ENCODE measurements at places on chromosomes 2 and 18.

DNA sequence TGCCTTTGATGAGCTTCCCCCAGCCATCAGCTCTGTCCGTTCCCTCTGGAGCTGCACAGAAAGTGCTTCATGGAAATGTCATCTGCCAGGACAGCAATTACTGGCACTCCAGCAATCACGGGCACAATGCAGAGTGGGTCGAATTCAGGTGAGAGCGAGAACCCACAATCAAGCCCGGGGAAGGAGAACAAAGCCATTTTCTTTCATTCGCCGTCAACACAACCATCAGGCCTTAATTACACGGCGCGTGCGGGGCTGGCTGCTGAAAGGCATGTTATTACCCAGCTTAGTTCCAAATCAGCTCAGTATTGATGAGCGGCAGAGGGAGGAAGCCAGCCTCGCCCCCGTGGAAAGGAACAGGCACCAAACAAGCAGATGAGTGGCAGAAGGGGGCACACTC is 143.9 kb downstream of the MYT1L start:
- DNase-seq, result no peak

GRCh38 chr2:126650994-126651393 is 5.0 kb upstream of the GYPC start:
- no peak for DNase-seq

DNA sequence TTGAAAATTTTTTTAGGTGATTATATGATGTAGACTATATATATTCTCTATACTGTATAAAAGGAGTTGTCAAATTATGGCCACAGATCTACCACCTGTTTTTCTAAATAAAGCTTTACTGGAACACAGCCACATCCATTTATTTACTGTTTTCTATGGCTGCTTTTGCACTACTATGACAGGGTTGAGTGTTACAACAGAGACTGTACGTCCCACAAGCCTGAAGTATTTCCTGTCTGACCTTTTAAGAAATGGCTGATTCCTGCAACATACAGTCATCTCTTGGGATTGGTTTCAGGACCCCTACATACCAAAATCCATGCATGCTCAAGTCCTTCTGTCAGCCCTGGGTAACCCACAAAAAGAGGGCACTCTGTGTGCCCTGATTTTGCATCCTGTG is 508.3 kb downstream of the TSN start:
- no peak for DNase-seq

DNA sequence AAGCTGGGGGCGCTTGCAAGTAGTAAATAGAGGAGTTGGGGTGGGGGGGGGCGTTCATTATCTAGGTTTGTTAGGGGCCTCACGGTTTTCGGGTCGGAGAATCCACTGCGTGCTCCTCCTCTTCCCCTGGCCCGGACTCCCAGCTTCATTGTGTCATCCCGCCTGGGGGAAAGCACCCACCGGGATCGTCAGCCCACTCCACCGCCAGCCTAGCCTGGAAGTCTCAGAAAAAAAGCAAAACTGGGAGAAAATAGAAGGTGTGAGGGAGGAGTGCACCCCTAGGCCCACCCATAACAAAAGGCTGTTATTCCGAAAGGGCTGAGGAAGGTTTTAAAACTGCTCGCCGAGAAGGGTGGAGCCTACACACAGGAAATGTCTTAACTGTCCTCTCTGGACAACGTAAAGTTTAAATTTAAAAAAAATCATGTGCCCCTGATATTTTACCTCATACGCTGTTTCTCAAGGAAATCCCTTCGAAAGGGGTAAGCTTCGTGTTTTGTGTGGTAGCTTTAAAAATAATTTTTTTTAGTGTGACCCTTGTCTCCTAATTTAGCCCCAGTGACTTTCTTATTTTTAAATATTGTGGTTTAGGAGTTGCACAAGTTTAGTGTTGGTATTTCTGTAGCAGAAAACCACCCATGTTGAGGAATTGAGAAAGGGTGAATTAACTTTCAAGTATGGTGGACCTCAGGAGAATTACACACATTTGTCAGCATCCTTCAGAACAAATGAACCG is 104.2 kb downstream of the SPTBN1 start:
- DNase-seq, result peak; percentile 81

DNA sequence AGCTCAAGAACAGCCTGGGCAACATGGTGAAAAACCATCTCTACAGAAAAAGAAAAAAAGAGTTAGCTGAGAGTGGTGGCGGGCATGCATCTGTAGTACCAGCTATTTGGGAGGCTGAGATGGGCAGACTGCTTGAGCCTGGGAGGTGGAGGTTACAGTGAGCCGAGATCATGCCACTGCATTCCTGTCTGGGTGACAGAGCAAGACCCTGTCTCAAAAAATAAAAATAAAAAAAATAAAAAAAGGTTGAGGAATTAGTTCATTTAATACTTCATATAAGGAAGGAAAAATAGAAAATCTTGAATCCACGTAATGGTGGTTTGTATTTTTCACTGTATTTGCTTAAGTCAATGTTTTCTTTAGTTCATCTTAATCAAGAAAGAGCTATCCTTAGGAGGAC is 241.7 kb downstream of the TGIF1 start:
- no peak for DNase-seq

DNA sequence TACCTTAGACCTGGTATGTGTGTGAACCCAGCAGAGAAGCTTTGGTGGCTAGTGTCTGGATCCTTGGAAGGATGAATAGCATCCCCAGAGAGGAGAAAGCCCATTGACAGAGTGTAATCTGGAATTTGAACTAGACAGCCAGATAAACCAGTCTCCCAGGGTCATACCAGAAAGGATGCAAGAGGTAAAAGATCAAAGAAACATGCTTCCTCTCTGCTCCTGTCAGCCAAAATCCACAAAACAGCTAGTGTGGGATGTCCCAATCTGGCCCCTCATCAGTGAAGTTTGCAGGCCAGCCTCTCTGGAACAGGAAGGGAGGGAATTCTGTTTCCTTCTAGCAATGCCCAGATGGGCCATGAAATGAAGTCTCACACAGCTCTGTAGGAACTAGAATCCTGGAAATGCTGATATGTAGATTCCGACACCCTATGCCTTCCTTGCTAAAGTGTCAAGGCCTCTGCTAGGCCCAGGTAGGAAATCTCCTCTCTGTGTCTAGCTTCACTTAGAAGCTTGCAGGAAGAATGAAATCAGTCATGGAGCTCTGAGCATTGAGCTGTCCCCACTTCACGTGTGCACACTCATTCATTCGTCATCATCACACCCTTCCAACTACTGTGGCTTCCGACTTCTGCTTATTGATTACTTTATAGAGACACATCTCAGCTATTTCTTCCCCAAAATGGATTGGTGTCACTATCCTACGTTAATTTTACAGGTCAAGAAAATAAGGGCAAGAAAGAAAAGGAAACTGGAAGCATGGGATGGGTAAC is 38.0 kb downstream of the EVA1A start:
- DNase-seq, result no peak

DNA sequence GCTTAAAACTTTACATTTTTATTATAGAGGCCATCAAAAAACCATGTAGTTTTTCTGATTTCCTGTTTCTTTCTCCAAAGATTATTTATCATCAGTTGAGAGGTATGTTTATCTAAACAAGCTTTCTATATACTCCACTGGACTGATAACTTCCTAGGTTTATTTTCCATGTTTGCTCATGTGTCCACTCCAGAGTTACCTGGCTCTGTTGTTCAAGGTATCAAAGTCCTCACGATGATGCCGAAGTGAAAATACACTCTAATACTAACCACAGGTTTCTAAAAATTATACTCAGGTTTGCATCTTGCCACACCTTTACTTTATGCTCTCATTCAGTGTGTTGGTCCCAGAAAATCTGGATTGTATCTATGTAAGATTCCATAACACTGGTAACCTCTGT is 287.9 kb upstream of the GULP1 start:
- no peak for DNase-seq

- no peak for DNase-seq
These were observed 139.9 kb upstream of the MEX3C start for GRCh38 chr18:51337406-51337805.

GRCh38 chr2:102317715-102318114 is 6.4 kb downstream of the IL1RL1 start:
- peak; percentile 72 for DNase-seq

- DNase-seq, result no peak
These were observed 54.5 kb downstream of the PTPN4 start for GRCh38 chr2:119814216-119814615.

All from GF-D8 (cell line).